Stimulated activated CD8-positive, alpha-beta memory T cell treated with anti-CD3 and anti-CD28 coated beads, Interleukin-4, amount 100 ng/mL, for 48 hours (primary cell): ENCODE measurements at places on chromosomes 12 and 14.

DNA sequence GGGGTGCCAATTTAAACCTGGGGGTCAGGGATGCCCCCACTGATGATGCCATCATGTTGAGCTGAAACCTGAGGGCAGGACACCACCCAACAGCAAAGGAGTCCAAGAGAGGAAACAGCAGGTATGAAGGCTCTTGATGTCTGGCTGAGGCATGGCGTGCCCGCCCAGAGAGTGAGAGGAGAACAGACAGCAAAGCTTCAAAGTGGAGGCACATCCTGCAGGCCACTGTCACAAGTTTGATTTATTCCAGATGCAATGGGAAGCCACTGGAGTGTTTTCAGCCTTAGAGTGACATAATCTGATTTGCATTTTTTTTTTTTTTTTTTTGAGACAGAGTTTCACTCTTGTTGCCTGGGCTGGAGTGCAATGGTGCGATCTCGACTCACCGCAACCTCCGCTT lies 34.8 kb downstream of the IRF2BPL start:
- no peak for DNase-seq

DNA sequence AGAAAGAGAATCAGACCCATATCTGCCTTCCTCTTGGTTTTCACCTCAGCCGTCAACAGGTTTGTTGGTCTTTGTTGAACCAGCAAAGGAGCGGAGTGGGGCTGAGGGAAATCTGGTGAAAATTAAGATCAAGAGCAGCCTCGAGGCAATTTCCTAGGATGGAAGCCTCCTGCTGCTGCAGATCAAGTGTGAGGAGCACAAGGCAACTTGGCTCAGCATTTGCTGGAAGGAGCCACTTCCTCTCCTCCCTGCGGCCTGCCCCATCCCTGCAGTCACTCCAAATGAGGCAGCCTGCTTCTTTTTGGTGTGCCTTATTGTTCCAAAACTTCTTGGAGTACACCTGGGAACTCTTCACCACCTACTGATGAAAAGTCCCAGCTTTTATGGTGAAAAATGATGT lies 4.9 kb downstream of the TC2N start:
- DNase-seq = no peak

- DNase-seq = no peak
Observed at GRCh38 chr14:55803873-55804553, 224.0 kb downstream of the KTN1 start.

DNA sequence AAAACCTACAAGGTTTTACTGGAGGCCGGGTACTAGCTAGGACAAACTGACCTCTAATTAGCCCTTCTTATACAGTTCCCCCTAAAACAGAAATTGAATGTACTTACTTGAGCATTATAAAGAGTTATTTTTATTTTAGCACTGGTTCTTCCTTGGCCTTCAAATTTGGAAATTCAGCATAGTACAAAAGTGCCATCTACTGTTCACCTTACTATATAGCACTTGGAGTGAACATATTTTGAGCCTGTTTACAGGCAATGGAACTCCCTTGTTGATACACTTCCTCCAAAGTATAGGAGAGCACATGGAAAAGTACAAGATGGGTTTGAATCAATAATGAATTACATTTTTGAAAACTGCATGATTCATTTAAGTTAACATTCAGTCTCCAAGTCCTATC lies 3.9 kb upstream of the POC1B start:
- no peak for DNase-seq

DNA sequence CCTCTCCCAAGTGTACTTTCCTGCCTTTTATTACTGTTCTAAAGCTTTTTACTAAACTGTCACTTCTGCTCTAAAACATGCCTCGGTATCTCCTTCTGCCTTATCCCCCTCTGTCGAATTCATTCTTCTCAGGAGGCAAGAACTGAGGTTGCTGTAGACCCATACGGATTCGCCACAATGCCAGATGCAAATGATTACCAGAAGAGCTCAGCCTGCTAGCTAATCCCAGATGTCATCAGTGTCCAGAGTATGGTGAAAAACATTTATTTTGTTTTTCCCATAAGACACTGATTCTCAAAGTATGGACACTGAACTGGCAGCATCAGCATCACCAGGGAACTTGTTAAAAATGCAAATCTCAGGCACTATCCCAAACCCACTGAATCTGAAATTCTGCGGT lies 359.3 kb downstream of the TMTC2 start:
- DNase-seq = no peak

- DNase-seq = peak; percentile 60
Observed at GRCh38 chr12:120640861-120641833, 721 bp downstream of the CABP1 start.

GRCh38 chr14:84225268-84225667 lies 1304.7 kb upstream of the FLRT2 start:
- DNase-seq = no peak

- DNase-seq = no peak
Observed at GRCh38 chr14:36511981-36512584, 7.9 kb downstream of the NKX2-1 start.

DNA sequence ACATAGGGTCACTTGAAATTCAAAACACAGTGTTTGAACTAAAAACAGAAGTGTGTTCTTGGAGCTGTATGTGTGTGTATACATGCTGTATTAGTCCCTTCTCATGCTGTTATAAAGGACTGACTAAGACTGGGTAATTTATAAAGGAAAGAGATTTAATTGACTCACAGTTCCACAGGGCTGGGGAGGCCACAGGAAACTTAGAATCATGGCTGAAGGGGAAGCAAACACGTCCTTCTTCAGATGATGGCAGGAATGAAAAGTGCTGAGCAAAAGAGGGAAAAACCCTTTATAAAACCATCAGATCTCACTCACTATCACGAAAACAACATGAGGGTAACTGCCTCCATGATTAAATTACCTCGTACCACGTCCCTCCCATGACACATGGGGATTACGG lies 224.1 kb downstream of the BCAT1 start:
- no peak for DNase-seq

DNA sequence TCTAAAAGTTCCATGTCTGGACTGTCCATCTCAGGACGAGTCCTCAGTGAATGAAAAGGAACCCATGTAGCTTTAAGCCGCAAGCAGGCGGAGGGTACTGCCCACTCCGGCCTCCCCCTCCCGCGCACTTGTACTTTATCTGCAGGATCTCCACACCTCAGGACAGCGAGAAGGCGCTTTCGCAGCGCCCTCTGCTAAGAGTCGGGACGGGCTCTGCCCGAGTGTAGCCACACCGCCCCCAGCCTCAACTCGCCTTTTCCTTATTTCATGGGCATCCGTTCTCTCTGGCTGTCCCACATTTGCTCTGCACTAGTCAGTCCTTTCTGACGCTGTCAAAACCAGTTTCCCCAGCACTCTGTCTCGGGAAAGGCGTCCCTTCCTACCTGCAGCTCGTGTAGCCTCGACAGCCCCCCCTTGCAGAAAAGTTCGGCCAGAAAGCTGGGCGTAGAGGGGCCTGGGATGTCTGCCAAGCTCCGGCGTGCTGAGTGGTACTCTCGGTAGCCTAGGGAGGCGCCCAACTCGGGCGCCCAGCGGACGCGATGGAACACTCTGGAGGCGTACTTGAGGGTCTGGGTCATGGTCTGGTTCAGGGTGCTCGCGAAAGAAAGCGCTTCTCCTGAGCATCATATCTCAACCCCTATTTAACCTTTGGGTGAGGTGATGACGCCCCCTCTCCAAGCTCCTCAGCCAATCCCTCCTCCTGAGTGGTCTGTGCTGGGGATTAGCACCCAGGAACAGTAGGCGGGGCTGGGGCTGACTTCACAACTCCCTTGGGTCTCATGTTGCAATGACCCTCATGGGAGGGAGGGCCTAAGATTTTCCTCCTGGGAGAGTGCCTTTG lies at the start of gene CYP27B1:
TSS of gene CYP27B1 (minus strand) at position 615 of the 841 bp plus-strand sequence. CDS start at position 578, 37 bp downstream.
- DNase-seq = no peak

- no peak for DNase-seq
Observed at GRCh38 chr12:113006641-113007040, 28.3 kb downstream of the OAS2 start.

GRCh38 chr12:56197921-56198635 lies 8.8 kb upstream of the SMARCC2 start:
- no peak for DNase-seq

DNA sequence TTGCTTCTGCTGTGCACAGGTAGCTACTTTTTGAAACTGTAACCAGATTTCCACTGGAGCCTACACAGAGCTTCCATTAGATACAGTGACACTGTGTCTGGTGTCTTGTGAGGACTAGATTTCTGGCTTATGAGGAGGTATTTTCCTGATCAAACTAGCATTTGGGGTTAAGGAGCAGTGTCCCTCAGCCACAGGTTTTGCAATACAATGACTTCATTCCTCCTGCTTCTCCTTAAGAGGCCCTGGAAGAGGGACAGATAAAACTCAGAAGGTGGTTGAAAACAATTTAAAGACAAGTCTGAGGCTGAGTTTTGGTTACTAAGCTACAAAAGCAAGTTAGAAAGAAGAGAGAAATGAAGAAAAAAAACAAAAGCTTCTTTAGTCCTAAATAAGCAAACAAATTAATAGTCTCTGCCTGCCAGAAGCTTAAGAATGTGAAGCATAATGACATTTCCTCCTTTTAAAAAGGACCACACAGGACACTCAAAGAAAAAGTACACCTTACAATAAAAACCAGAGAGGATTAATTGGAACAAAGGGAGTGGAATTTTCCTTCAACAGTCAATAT lies 53.0 kb downstream of the PKP2 start:
- DNase-seq = no peak

GRCh38 chr12:627863-628741 lies 35.1 kb downstream of the NINJ2 start:
- no peak for DNase-seq

DNA sequence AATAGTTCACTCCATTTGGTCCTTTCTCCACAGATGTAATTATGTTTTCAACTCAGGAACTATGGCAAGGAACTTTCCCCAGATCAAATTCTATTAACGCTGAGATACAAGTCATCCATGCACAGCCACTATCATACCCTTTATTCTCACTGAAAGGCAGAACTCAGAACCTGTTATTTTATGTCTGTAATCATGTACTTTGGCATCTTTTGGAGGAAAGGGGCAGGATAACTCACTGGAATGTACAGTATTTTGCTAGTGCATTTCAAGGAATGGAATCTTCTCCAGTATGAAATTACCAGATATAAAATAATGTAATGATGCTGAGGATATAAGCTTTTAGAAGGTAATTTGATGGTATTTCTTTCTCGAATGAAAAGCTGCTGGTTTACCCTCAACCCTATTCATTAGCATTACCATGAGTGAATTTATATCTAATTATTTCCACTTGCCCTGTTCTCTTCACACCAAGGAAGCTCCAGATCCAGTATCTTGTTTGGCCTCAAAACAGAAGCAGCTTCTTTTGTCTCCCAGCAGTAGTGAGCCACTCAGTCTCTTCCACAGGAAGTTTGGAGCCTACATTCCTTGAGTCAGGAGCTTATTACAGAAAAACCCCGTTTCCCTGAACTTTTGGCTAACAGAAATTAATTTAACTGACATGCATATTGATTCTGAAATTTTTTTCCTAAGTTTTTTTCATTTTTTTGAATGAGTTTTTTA lies 10.0 kb upstream of the AMHR2 start:
- DNase-seq = no peak

GRCh38 chr12:125187780-125188741 lies 122.8 kb downstream of the AACS start:
- no peak for DNase-seq

DNA sequence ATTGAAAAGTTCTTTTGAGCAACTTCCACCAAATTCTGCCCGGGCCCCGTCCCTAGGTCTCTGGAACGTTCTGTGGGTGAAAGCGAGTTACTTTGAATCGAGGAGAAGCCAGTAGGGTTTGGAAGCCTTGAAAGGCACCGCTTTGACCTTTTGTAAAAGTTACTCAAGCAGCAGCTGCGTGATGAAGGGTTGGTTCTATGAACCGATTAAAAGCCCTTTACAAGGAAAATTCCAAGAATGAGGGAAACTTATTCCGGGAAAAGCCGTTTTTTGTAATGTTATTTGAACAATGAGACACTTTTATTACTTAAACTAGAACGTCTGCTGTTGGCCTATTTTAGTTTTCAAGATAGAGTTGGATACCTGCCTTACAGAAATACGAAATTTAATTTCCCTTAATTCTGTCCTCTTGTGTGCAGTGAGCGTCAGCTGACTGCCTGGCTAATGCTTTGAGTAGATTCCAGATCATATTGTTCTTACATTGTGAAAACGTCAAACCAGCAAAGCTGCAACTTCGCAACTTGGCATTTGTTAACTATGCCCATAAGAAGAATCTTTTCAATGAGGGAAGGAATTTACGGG lies 906 bp downstream of the LARP4 start:
- DNase-seq = no peak

- DNase-seq = no peak
Observed at GRCh38 chr12:6347367-6348338, 5.8 kb upstream of the TNFRSF1A start.

DNA sequence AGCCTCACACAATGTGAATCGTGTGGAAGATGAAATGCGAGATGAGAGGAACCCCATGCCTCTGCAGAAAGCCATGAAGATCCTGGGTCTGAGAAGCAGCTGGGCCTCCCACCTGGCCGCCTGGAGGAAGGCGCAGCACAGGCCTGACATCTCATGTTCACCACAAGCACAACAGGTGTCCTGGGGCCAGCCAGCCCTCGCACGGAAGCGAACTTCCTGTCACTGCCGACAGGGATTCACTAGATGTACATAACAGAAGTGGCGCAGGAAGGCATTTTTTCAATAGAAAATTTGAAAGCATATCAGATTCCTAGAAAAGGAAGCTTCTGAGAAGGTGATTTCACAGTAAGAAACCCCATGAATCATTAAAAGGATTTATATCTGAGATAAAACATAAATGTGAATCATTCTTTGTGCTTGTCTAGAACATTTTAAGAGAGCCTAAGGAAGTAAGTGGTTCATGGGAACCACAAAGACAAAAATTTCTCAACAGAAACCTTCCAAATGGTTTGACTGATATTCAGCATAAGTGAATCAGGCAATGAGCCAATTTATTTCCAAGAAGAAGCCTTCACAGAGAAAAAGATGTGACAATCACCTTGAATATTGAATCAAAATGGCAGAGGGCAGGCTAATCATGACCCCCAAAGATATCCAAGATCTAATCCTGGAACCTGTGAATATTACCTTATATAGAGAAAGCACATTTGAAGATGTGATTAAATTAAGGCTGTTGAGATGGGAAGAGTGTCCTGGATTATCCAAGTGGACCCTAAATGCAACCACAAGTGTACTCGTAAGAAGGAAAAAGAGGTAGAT lies 311.9 kb downstream of the DUSP6 start:
- DNase-seq = peak; percentile 86

GRCh38 chr12:9077152-9078031 lies 38.3 kb downstream of the A2M start:
- no peak for DNase-seq

- no peak for DNase-seq
Observed at GRCh38 chr14:93084866-93085857, 30.6 kb downstream of the ITPK1 start.

- no peak for DNase-seq
Observed at GRCh38 chr14:53515276-53515675, 362.2 kb upstream of the DDHD1 start.

GRCh38 chr12:132178316-132178715 lies 34.1 kb downstream of the NOC4L start:
- no peak for DNase-seq
